ENCODE measurements at places on chromosomes 6 and 20. TPM values are rescaled to one million over a fixed set of nuclear protein-coding genes. Genes with fewer than 3 reads are reported as not detected.

- DNase-seq = no peak
Measured at GRCh38 chr20:40650707-40651106, 38.3 kb downstream of the MAFB start.

DNA sequence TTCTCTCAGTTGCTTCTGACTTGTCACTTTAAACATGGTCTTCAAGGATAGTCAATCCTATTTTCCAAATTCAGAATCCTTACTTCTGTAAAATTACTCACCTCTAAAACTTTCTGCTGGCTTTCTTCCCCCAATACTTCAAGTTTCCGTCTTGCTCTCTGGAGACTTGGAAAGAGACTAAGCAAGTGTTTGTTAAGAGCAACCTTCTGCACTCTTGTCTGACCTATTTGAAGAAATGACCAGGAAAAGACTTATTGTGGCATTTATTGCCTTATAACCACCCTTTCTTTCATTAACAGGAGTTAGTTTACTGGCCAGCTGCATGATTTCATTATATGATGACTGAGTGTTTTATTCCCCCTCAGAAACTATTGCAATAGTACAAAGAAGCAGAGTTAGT is 181.0 kb downstream of the TBC1D7 start:
- DNase-seq = no peak

DNA sequence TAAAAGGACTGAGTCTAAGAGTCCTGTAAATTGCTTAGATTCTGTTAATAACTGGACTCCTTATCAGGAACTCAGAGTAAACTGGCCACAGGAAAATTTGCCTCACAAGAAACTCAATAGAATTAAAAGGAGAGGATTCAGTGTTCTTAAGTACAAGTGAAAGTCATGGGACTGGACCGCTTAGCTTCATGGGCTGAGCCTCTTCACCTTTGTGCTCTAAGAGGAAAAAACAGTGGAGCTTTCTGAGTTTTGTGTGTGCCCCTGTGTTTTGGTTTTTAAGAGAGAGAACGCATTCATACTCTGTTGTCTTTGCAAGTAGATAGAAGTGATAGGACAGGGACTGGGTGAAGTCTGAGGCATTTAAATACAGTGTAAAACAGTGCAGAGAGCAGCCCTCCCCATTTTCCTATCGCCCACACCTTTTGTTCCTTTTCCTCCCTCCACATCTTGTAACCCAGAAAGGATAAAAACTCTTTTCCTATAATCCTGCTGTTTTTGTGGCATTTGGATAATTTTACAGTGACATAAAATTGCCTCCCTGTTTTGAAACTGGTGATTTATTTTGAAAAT is 49.6 kb downstream of the FOXO3 start:
- DNase-seq = no peak

- no peak for DNase-seq
Measured at GRCh38 chr20:13877793-13878192, 93.0 kb downstream of the NDUFAF5 start.

The SEL1L2 gene
- not detected for total RNA-seq

The PSORS1C2 gene
- total RNA-seq = not detected

The EEF1A1 gene
- 11,574 TPM for total RNA-seq

GRCh38 chr6:85764844-85765243 is 122.2 kb upstream of the SYNCRIP start:
- DNase-seq = no peak

DNA sequence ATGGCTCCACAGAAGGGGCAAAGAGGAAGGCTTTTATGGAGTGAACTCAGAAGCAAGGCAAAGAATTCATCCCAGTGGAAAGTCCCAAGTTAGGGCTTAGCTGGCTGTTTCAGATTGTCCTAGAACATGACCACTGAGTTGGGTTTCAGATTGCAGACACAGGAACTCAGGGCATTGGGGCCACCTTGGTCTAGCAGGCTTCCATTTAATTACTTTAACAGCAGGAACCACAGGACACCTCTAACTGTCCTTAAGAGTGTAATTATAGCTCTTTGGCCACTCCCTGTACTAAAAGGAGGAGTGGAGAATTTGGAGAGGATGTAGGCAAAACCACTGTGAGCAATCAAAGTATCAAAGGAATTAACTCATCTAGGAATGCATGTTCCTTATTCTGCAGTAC is 150.6 kb upstream of the AGPAT4 start:
- no peak for DNase-seq

The NOTCH4 gene
- 2.5 TPM for total RNA-seq

GRCh38 chr6:25489399-25489798 is 162.6 kb upstream of the SCGN start:
- no peak for DNase-seq

DNA sequence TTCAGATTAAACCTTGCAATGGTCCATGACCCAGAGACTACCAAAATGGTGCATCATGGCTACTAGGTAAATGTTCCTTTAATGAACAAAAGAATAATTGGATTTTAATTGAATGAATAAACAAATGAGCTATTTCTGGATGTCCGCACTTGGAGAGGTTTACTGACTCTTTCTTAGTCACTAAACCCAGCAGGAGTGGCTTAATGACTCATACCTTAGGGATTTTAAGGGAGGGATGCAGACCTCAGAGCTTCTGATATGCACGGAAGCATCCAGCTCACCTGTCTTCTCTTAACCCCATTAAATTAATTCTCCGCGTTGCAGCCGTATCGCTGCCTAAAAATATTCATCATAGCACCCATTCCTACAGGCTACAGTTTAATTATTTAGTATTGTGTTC is 970.0 kb upstream of the SLC35B3 start:
- DNase-seq = no peak

The HMGCLL1 gene
- 2.4 TPM for total RNA-seq

The PREX1 gene
- total RNA-seq = 7.9 TPM

DNA sequence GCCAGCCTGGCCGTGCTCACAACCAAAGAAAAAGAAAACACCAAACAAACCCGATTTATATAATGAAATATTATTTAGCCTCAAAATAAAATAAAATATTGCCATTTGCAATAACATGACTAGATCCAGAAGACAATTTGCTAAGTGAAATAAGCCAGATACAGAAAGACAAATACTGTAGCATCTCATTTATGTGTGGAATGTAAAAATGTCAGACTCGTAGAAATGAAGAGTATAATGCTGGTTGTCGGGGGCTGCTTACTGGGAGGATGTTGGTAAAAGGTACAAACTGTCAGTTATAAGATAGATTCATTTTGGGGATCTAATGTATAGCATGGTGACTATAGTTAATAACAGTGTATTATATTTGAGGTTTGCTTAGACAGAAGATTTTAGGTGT is 269.7 kb downstream of the THBS2 start:
- no peak for DNase-seq

The GPR6 gene
- not detected for total RNA-seq

DNA sequence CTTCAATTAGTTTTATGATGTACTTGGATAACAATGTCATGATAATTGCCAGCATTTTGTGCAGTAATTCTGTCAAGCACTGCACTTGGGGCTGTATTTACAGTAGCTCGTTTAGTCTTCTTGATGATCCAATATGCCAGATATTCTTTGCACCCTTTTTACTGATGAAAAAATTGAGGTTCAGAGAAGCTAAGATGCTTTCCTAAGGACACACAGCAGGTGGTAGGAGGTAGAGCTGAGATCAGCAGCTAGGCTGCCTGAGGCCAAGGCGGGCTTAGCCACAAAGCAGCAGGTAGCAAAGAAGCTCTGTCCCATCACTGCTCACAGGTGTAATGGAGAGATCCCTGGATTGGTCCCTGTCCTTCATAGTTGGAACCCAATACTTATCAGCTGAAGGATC is 33.3 kb downstream of the SUMO4 start:
- DNase-seq = no peak

- no peak for DNase-seq
Measured at GRCh38 chr6:25606151-25606550, 45.9 kb upstream of the SCGN start.

DNA sequence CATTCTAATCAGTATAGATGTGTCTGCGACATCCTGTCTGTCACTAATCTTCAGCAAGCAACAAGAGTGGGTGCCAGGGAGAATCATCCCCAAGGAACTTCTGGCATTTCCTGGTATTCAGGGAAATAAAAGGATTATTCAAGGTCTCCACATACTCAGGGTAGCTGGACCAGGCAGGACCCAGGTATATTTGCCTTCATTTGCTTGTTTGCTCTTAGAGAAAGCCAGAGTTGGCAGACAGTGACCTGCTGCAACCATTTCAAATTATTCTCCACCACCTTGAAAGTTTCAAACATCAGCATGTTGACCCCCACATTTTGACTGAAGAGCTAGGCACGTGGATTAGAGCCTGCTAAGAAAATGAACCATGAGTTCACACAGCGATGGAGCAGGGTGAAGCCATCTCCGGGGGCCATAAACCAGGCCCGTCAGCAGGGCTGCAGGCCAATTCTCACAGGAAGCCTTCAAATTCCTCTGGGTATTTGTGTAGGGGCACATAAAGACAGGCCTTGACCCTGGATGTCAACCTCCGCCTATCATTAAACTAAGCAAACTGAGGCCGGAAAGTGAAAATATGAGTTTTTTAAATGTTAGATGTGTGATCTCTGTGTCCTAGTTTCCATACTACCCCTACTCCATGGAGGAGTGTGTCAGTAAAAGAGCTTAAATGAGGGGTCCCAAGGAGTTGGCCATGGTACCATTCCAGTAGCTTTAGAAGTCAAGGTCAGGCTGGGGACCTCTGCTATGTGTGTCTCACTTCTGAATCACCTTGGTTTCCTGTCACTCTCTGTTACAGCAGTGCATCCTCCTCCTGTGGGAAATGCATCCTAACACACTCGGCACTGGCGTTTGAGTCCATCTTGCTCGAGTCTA is 32.9 kb downstream of the TRAM2 start:
- DNase-seq = no peak

The EYS gene
- total RNA-seq = 0.60 TPM

- no peak for DNase-seq
Measured at GRCh38 chr6:17202526-17202925, 78.6 kb upstream of the RBM24 start.

DNA sequence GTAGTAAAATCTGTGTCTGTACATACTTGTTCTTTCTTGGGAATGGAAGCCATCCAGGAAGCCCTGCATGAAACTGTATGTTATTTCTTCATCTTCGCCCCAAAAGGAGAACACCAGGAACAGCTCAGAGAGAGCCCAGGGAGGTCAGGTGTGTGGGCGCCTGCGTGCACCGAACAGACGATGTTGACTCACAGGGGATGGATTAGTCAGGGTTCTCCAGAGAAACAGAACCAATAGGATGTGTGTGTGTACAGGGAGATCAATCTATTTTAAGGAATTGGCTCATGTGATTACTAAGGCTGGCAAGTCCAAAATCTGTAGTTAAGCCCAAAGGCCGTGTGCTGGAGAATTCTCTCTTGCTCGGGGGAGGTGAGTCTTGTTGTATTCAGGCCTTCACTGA is 45.7 kb downstream of the RNASET2 start:
- DNase-seq = no peak

DNA sequence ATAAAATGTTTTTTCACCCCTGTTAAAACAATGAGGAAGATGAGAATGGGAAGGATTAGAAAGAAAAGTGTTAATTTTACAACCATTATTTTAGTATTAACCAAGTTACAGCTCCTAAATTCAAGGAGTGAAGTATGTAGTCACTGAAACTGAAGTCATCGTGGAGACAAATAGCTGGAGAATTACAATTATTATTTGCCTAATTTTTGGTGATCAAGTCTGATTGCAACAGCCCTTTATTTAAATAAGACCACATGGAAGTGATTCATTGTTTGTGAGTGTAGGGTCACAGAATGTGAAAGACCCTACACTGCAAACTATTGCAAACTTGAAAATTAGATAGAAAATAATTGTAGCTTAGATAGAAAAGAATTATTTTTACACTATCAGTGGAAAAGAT is 292.4 kb downstream of the CENPW start:
- DNase-seq = no peak

- no peak for DNase-seq
Measured at GRCh38 chr6:53313784-53314400, 34.9 kb downstream of the ELOVL5 start.

The STMN3 gene
- 34.1 TPM for total RNA-seq

- DNase-seq = no peak
Measured at GRCh38 chr6:106913111-106913510, 61.4 kb downstream of the CD24 start.

DNA sequence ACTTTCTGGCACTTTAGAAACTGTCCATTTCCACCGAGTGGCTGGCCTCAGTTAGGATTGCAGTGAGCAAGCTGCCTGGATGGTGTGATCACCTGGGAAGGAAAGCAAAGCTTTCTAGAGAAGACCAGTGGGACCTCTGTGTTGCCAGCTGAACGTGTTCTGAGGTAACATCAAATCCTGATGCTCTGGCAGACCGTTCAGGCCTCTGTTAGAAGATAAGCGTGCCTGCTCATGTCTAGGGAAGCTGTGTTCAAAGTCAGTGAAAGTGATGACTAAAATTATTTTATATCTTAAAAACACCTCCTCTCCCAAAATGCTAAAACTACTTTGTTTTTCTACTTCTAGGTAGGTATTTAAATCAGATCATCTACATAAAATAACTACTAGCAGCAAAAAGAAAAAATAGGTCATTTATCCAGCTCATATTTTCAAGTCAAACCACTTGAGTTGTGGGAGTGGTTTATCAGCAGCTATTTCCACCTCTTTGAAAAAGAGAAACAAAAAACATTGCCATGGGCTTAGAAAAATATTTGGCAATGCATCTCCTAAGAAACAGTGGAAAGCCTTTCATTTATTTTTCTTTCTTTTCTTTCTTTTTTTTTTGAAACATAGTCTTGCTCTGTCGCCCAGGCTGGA is 54.8 kb downstream of the CEP43 start:
- no peak for DNase-seq

The L3MBTL1 gene
- 44.3 TPM for total RNA-seq

The FKBP1C gene
- 0.97 TPM for total RNA-seq

DNA sequence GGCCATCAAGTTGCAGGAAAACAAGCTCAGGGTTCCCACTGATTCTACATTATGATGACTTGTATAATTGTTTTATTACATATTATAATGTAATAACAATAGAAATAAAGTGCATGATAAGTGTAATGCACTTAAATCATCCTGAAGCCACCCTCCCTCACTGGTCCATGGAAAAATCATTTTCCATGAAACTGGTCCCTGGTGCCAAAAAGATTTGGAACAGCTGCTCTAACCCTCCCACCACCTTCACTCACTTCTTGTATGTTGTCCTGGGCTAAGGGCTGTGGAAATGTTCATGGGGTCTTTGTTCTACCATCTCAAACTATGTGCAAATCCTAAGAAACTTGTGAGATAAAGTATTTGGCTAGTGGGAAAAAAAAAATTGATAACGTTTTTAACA is 133.8 kb downstream of the LRRC1 start:
- DNase-seq = no peak

DNA sequence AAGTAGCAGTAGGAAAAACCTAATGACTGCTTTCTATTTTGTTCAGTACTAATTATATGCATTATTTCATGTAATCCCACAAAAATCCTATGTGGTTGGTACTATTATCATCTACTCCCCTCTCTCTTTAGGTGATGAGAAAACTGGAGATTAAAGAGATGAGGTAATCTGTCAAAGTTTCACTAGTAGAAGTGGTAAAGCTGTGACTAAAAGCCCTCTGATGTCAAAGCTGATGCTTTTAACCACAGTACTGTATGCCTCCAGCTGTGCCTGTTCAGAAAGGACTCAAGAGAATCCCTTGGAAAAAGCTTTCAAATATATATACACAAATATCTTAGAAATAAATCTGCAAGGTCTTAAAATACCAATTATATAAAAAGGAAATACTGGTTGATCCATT is 38.0 kb downstream of the PHIP start:
- no peak for DNase-seq

The OVOL2 gene
- 8.6 TPM for total RNA-seq

GRCh38 chr6:169321546-169321945 is 67.9 kb upstream of the THBS2 start:
- no peak for DNase-seq

All from mesothelial cell of epicardium (in vitro differentiated cells).